Glomerular endothelial cell (primary cell): ENCODE measurements at places on chromosomes 13 and 19.

DNA sequence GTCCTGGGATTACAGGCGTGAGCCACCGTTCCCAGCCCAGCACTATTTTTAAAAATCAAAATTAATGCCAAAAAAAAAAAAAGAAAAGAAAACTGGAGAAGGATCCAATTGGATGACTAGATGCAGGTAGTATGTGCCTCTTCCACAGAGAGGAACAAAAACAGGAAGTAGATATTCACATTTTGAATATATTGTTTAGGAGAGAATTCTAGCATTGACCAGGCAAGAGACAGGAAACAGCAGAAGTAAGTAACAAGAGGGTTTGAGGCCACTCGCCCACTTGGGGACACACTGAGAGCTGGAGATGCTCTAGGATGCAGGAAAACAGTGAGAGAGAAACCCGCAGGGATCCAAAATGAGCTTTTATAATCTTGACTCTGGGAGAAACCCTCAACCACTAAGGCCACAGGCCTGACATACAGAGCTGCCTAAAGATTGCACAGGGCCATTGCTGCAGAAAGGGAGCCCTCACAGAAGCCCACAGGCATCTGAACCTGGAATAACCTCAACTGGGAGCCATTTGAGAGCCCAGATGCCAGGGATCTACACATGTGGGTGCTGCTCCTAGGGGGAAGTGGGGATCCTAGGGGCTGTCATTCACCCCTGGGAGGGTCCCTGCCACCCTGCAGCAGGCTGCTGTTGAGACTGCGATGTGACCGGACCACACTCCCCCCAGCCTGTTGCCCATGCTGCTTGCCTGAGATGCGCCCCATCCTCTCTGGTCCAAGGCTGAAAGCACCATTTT, 28.2 kb downstream of the IGFL2 start:
- no peak for DNase-seq

DNA sequence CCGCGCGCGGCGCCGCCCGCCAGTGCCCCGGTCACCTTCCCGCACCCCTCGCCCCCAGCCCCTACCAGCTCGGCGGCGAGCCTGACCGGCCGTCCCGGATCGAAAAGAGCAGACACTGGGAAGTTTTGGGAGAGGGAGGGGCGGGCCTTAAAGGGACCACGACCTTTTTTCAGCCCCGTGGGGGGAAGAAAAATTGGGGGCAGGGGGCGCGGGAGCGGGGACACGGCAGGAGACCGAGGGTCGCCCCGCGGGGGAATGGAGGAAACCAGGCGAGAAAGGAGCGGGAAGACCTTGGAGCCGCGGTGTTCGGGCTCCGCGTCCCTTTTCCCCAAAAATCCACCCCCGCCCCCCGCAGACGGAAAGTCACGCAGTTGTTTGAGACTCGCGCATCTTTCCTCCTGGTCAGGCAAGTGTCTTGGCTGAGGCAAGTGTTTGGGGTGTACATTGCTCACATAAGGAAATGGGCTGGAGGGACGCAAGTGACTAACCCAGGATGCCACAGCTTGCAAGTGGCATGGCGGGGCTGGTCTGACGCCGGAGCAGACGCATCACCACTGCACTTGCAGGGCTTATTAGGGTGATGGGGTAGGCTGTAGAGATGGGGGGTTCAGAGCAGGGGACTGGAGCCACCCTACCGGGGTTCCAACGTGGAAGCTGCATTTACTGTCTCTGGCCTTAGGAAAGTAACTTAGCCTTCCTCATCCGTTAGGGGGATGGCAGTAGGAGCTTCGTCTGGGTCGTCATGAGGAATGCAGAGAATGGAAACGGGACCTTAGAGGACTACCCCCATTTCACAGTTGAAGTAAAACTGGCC, 2.7 kb upstream of the HNRNPL start:
- DNase-seq, result no peak

GRCh38 chr13:31846961-31847752, 107.8 kb downstream of the RXFP2 start:
- DNase-seq, result no peak

GRCh38 chr19:38919837-38920601, 8.0 kb upstream of the CCER2 start:
- DNase-seq, result no peak

DNA sequence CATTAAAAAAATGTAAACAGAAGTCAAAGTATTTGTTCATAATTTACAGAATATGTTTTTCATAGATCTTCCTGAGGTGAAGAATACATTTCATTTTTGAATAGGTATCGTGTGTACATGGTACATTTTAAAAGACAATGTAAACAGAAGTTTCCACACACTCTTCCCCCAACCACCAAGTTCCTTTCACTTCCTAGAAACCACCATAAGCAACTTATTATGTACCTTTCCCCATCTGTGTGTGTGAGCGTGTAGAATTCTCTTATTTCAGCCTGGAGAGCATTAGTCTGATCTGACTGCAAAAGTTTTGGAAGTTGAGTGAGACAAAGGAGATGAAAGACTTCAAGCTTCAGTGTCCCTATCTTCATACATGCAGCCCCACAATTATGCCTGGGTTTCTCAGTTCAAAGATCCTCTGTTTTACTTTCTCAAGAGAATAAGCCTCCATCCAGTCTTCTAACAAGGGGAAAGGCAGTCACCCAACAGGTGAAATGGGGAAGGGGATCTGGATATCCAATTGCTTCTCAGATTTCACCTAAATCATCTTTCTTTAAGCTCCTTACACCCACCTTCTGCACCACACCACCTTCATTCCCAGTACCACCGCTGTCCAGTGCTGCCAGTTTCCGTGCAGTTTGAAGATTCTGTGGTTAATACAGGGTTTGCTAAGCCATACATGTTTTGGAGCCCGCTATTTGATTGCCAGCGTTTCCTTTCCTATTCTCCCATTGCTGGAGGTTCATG, 2.1 kb downstream of the TEX30 start:
- no peak for DNase-seq

GRCh38 chr13:49302817-49303216, 55.1 kb downstream of the CDADC1 start:
- no peak for DNase-seq

GRCh38 chr19:38360351-38360750, 14.0 kb upstream of the PSMD8 start:
- no peak for DNase-seq

DNA sequence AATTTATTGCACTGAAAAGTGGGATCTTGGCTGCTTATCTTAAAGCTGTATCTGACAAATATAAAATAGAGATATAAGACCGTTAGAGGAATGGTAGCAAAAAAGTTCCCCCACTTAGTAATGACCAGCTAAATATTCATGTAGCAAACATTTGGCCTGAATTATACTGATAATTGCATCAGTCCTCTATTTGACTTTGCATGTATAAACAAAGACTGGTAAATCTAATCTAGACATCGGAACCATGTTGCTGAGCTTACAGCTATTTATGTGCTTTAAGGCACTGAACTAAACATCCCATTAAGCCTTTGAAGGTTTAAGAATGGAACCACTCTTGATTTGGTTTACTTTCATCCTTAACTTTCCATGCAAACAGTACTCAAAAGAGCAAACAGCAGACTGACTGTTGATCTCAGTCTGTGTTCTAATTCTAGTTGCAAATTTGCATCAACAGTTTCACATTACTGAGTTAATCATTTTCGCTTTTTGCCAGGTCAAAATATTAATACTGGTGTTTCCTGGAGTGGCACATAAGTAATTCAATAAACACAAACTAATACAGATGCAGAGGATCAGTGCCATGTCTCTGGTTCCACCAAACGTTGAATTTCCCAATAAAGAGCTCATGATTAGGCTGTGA, 203.5 kb upstream of the HTR2A start:
- DNase-seq, result no peak

DNA sequence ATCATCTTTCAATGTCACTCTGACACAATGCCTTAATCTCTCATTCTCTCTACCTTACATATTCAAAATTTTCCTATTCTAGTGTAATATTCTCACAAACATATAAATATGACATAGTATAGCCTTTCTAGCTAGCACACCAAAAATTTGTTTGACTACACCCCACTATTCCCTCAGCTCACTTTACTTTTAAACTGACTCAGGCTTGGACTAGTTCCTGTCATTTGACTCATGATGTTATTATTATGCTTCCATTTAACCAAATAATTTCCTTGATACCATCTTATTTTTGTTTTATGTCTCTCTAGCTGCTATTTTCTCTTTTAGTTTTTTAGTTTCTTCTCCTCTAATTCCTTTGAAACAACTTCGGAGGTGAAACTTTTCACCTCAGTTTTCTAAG, 1745.6 kb upstream of the PCDH20 start:
- no peak for DNase-seq

DNA sequence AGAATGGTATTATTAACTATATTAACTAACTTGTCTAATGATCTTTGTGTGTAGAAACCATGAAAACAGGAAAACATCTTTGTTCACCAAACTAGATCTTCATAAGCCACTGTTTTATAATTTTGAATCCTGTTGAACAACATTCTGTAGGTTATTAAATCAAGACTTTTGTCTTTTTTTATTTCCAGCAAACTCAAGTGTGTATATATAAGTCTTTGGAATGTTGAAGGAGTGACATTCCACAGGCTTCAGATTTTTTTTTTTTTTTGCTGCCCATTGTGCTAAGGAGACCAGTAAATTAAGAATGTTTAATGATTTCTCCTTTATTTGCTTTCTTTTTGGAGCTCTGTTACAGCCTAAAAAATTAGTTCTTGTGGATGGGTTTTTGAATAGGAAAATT, 89.6 kb downstream of the LMO7 start:
- no peak for DNase-seq

GRCh38 chr19:45217193-45217956, 27.8 kb downstream of the EXOC3L2 start:
- DNase-seq, result no peak

DNA sequence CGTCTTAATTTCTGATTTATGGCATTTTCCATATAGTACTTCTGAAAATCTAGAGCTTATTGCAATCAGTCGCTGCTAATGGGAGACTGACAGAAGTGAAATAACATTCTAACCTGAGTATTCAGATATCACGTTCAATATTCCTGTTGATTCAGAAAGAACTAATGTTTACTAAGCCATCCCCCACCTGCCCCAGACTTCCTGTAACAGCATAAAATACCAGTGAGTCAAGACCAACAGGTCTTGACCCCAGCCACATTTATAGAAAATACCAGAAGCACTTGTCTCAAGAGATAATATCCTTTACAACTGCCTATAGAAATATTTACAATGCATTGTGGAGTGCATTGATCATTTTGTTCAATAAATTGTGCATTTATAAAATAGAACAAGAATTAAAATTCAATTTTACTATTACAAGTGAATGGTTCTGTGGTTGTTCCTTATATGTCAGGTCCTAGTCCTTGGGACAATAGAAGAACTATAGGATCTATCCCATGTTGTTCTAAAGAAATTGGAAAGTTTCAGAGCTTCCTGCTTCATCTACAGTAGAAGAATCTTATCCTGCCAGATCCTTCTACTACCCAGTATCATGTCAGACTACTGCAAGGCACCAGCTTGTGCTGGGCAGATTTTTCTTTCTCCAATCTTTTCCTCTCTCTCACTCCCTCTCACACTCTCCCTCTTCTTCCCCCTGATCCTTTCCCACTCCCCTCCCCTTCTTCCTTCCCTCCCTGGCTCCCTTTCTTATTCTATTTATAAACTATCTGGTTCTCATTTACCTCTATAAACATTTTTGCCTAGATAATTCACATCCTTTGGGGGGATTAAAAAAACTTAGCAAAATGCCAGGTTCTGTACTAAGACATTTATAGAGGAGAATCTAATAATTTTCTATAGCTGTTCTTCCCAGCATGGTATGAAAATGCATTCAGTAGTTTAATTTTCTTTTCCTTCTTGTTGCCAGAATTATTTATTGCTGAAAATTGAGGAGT, 629.9 kb downstream of the DIAPH3 start:
- peak; percentile 70 for DNase-seq

GRCh38 chr19:18229474-18229873, 3.2 kb upstream of the PDE4C start:
- no peak for DNase-seq

GRCh38 chr13:23695196-23695595, 125.0 kb downstream of the TNFRSF19 start:
- DNase-seq, result no peak

GRCh38 chr13:49791315-49791710, 1.2 kb downstream of the KPNA3 start:
- DNase-seq, result no peak

GRCh38 chr19:49767381-49767780, 580 bp downstream of the AP2A1 start:
- DNase-seq, result no peak

GRCh38 chr13:48235341-48236135, 2.5 kb downstream of the ITM2B start:
- DNase-seq, result no peak

GRCh38 chr13:74886502-74886901, 595.5 kb downstream of the TBC1D4 start:
- DNase-seq, result no peak

GRCh38 chr19:9407827-9408226, 27.5 kb downstream of the ZNF266 start:
- no peak for DNase-seq

- no peak for DNase-seq
These were observed 1539.0 kb downstream of the UQCRFS1 start for GRCh38 chr19:27673986-27674385.

- DNase-seq, result no peak
These were observed 799 bp downstream of the PVR start for GRCh38 chr19:44644402-44645016.

GRCh38 chr13:112867301-112867711, 101.7 kb upstream of the MCF2L start:
- DNase-seq, result no peak

GRCh38 chr19:824885-825284, 2.8 kb upstream of the AZU1 start:
- DNase-seq, result no peak

DNA sequence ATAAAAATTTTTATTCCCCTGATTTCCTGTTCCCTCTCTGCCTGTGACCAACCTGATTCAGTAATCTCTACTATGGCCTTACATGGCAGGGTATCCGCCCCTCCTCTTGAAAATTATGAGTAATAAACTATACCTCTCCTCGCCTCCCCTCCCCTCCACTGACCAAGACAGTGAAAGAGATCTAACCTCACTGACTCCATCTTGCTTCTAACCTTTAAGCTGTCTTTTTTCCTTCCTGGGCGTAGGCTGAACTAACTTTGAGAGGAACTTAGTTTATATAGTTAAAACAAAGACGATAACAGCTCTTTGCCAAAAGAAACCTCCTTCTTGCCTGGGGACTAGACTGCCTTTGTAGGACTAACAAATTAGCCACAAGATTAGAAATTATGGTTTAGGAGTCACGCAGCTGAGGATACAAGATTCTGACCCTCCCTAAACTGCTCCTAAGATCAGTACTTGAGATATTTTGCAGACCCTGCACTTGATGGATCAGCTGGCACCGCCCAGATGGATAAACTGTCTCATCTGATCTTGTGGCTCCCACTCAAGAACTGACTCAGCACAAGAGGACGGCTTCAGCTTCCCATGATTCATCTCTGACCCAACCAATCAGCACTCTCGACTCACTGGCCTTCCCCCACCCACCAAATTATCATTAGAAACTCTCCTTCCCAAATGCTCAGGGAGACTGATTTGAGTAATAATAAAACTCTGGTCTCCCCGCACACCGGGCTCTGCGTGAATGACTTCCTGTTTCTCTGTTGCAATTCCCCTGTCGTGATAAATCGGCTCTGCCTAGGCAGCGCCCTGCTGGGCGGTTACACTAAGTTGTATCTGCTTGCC, 187.1 kb downstream of the TDRD3 start:
- DNase-seq, result no peak

- peak; percentile 74 for DNase-seq
These were observed 80.5 kb downstream of the FOXO1 start for GRCh38 chr13:40585911-40586471.

- DNase-seq, result no peak
These were observed 8.2 kb downstream of the DOHH start for GRCh38 chr19:3492131-3492839.

GRCh38 chr13:111262281-111262680, 58.2 kb upstream of the TEX29 start:
- DNase-seq, result no peak

- DNase-seq, result peak; percentile 72
These were observed 33.0 kb downstream of the SERP2 start for GRCh38 chr13:44406617-44407016.
